Stimulated activated CD4-positive, alpha-beta T cell treated with anti-CD3 and anti-CD28 coated beads, Interleukin-15, amount 100 ng/mL, for 1 hour (primary cell): ENCODE measurements at places on chromosomes 2 and 18.

GRCh38 chr2:101251844-101252407 lies 760 bp upstream of the CNOT11 start:
- DNase-seq = no peak

GRCh38 chr18:34094148-34094547 lies 130.6 kb downstream of the NOL4 start:
- no peak for DNase-seq

DNA sequence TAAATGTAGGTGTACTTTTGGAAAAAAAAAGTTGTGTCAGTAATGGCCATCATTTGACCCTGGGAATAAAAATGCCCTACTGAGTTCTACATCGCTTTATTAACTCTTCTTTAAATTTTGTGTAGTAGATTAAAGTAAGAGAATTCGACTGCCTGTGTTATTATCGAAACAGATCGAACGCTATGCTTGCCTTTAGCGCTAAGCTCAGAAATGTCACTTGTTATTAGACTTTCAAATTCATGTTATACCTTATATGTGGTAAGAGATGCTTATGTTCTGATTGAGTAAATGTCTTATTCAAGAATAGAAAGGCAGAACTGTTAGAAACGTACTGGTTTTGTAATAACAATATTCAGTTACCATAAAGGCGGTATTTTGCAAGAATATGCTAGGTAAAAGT lies 1.4 kb downstream of the UGP2 start:
- DNase-seq = no peak

GRCh38 chr2:3025261-3025660 lies 352.4 kb downstream of the EIPR1 start:
- DNase-seq = no peak

GRCh38 chr18:50671376-50671775 lies 111.5 kb downstream of the MAPK4 start:
- no peak for DNase-seq

GRCh38 chr2:26566081-26566375 lies 75.1 kb downstream of the CIB4 start:
- DNase-seq = no peak

DNA sequence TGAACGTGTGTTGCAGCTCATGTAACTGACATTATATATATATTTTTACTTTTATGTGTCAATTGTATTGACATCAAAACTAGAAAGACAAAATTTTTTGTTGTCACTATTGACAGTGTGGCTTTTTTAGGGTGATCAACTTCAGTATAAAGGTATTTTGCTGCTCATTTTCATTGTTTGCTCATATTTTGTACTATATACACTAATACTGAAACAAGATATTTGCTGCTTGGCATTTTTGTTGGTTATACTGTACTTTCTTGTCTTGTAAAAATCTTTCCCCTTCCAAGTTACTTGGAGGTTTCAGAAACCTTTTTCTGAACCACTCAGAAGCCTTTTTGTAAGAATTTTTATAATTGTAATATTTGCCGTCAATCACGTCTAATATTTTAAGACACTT lies 16.5 kb downstream of the AFTPH start:
- no peak for DNase-seq

GRCh38 chr18:53991805-53992204 lies 232.7 kb downstream of the MBD2 start:
- DNase-seq = no peak

- no peak for DNase-seq
These were observed 120.9 kb upstream of the CDH19 start for GRCh38 chr18:66724664-66725356.
